IMR-90 (cell line): ENCODE measurements at places on chromosomes 6 and 20. TPM values are rescaled to one million over a fixed set of nuclear protein-coding genes. Genes with fewer than 3 reads are reported as not detected.

DNA sequence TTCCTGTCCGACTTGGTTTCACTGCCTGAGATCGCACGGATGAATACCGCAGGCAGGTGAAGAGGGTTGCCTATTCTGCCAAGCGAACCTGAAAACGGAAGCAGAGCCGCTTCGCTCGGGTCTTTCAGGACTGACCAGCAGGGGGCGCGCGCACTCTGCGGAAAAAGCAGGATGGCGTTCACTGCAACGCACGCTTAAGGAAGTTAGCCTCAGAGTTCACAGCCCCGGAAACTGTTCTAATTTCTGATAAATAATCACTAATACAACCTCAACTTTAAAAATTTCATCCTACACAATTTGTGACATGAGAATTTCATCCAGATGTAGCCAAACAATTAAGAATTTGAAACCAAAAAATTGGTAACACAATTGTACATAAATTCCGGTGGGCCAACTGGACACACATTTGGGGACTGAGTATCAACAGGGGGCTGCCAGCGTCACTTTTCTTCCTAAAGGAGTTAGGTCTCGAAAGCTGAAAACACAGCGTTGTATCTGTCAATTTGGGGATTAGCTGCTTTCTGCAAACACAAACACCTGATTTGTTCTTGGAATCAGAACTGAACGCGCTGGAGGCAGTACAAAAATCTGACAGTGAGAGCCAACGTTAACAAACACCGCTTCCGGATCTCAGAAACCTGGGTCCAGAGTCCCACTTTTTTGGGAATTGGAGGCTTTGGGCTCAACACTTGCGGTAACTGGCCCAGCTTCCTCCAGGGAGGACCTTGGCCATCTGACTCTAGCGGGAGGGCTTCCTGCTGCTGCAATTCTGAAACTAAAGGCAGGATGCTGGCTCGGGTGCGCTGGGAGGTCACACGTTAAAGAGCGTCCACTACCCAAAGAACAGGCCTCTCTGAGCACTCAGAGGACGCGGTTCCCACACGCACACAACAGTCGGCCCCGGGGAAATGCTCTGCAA is 8.8 kb downstream of the PXDC1 start:
- DNase-seq: peak; percentile 72
- H3K4me1 ChIP-seq: peaks cover 39% of the 10 kb centered on the region
- no peak overlapping the region for H3K27ac ChIP-seq
- H3K36me3 ChIP-seq: peaks cover 15% of the 10 kb centered on the region

DNA sequence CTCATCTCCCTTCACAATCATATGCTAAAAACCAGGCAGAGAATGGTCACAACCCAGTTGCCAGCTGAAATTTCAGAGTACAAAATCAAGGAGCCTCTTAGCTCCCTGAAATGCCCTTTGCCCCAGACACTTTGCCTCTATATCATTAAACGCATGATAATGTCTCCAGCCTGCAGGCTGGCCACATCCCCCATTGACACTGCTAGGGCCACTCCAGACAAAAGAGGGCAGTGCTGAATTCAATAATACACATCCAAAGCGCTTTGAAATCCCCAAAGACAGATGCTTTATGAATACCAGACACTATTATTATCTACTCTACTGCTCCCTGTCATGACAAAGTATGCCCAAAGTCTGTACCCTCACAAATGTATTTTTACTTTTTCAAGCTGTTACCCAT is 348.3 kb upstream of the POU3F2 start:
- no peak overlapping the region for H3K4me3 ChIP-seq
- DNase-seq: no peak
- H3K36me3 ChIP-seq: no peaks in the 10 kb centered on the region
- no peaks in the 10 kb centered on the region for H3K27me3 ChIP-seq

GRCh38 chr20:57594092-57594951 is 25.9 kb downstream of the ZBP1 start:
- H3K4me3 ChIP-seq: no peak overlapping the region
- no peaks in the 10 kb centered on the region for H3K4me1 ChIP-seq

CTAGE9 gene
- not detected in 2 replicates for total RNA-seq

DNA sequence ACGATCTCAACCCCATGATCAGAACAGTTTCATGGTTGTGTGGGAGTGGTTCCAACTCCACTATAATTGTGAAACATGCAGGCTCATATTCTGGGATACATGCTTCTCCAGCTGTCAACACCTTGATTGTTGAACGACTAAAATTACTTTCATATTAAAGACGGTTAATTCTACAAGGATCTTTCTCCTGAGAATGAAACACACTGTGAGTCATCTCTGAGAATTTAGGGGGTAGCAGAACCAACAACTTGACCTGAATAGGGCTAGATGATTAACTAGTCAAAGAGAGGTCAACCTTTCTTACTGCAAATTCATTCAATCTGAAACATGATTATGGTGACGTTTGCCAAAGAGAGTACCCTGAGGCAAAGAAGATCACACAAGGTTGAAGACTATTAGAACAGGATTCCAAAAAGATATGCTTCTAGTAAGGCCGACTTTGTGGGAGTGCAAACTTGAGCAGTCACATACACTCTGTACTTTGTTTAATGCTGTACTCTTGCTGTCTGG is 175.2 kb upstream of the CITED2 start:
- DNase-seq: no peak
- H3K27ac ChIP-seq: no peak overlapping the region
- H3K36me3 ChIP-seq: no peaks in the 10 kb centered on the region
- no peaks in the 10 kb centered on the region for H3K27me3 ChIP-seq

DNA sequence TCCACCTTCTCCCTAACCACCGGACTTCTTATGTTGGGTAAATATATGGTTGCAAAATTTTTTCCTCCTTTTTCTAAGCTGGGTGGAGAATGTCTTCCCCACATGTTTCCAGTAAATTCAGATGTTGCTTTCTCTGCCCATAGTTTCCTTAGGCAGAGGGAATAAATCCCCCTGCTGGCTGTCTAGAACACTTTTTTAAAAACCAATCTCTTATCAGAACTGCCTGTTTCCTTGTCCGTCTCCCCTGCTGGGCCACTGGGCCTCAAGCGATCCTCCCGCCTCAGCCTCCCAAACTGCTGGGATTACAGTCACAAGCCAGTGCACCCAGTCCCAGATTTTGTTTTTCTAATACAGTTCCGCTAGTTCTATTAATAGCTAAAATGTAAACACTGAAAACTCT is 9.9 kb upstream of the WFDC2 start:
- H3K4me3 ChIP-seq: no peak overlapping the region
- no peaks in the 10 kb centered on the region for H3K36me3 ChIP-seq
- peak; percentile 3 for DNase-seq
- H3K27ac ChIP-seq: no peak overlapping the region

- H3K4me3 ChIP-seq: 0 out of 2 replicates have a peak overlapping the region, but pooled peaks have one; percentile 7
- H3K4me1 ChIP-seq: peaks cover 7% of the 10 kb centered on the region
- DNase-seq: no peak
Measured at GRCh38 chr6:56538851-56539250, 103.8 kb downstream of the DST start.

GRCh38 chr20:40233406-40233805 is 455.6 kb downstream of the MAFB start:
- no peak for DNase-seq
- no peak overlapping the region for H3K4me3 ChIP-seq
- no peaks in the 10 kb centered on the region for H3K36me3 ChIP-seq

GPLD1 gene
- total RNA-seq: 0.18 and 0.28 TPM in 2 replicates

GRCh38 chr6:113997116-113997515 is 26.2 kb upstream of the HDAC2 start:
- DNase-seq: peak; percentile 87
- H3K27me3 ChIP-seq: no peaks in the 10 kb centered on the region
- no peak overlapping the region for H3K4me3 ChIP-seq
- H3K4me1 ChIP-seq: peaks cover 11% of the 10 kb centered on the region
- no peaks in the 10 kb centered on the region for H3K36me3 ChIP-seq

ENPP1 gene
- total RNA-seq: 38.9 and 39.4 TPM in 2 replicates

DNA sequence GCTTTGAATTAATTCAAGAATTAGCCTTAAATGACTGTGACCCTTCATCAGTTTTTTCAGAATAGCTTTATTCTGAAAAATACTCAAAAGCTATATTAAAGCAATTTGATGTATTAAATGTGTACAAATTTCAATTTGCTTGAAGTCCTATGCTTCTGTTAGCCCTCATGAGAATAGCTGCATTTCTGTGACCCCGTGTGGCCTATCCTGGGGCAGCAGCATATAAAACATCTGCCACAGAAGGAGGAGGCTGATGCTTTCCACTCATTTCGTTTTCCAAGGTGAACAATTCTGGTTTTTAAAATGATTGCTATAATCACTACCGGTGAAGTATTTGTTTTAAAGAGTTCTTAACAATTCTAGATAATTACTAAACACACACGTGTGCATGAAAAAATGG is 360.3 kb downstream of the BTBD9 start:
- H3K27ac ChIP-seq: no peak overlapping the region
- no peak overlapping the region for H3K4me3 ChIP-seq
- no peaks in the 10 kb centered on the region for H3K36me3 ChIP-seq
- no peaks in the 10 kb centered on the region for H3K27me3 ChIP-seq
- no peaks in the 10 kb centered on the region for H3K4me1 ChIP-seq
- DNase-seq: no peak

DNA sequence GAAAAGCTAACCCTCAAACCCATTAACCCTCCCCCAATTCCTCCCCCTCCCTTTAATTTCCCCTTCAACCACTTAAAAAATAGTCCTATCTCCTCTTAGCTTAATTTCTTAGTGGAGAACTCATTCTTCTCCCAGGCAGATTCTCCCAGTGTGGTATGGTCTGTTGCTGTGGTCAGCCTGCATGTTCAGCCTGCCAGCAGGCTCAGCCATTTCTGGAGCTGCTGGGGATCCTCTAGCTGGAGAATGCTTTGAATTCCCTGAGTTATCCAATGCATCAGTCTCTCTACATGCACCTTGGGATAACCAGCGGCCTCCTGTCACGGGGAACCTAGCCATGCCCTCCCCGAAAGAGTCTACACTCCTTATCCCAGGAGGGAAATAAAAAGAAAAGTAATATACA is 375.4 kb upstream of the RSPO3 start:
- H3K4me3 ChIP-seq: no peak overlapping the region
- no peak overlapping the region for H3K27ac ChIP-seq
- no peak for DNase-seq
- no peaks in the 10 kb centered on the region for H3K27me3 ChIP-seq
- H3K36me3 ChIP-seq: no peaks in the 10 kb centered on the region

GRCh38 chr6:20463396-20463795 is 61.7 kb downstream of the E2F3 start:
- DNase-seq: no peak
- no peaks in the 10 kb centered on the region for H3K4me1 ChIP-seq
- H3K4me3 ChIP-seq: no peak overlapping the region
- H3K27me3 ChIP-seq: no peaks in the 10 kb centered on the region
- no peak overlapping the region for H3K27ac ChIP-seq

GRCh38 chr6:31559958-31560696 is 12.0 kb upstream of the LTA start:
- peaks cover 18% of the 10 kb centered on the region for H3K4me1 ChIP-seq
- DNase-seq: peak; percentile 52
- H3K27ac ChIP-seq: peak overlapping the region; percentile 22
- H3K36me3 ChIP-seq: peaks cover 27% of the 10 kb centered on the region
- no peaks in the 10 kb centered on the region for H3K27me3 ChIP-seq
- H3K4me3 ChIP-seq: no peak overlapping the region

TPX2 gene
- 72.2 and 82.2 TPM in 2 replicates for total RNA-seq

- no peaks in the 10 kb centered on the region for H3K4me1 ChIP-seq
- no peak overlapping the region for H3K27ac ChIP-seq
- no peaks in the 10 kb centered on the region for H3K36me3 ChIP-seq
- H3K4me3 ChIP-seq: no peak overlapping the region
Measured at GRCh38 chr6:122780114-122780513, 598 bp downstream of the FABP7 start.

GRCh38 chr6:87918461-87918941 is 129.1 kb upstream of the SPACA1 start:
- peaks cover 15% of the 10 kb centered on the region for H3K27me3 ChIP-seq
- H3K27ac ChIP-seq: no peak overlapping the region
- H3K36me3 ChIP-seq: no peaks in the 10 kb centered on the region
- no peaks in the 10 kb centered on the region for H3K4me1 ChIP-seq
- no peak for DNase-seq

- H3K27me3 ChIP-seq: no peaks in the 10 kb centered on the region
- no peak overlapping the region for H3K4me3 ChIP-seq
- no peak overlapping the region; the same call in 1 of the 2 replicates for H3K27ac ChIP-seq
- H3K4me1 ChIP-seq: peaks cover 9% of the 10 kb centered on the region
Measured at GRCh38 chr6:25312703-25313102, 33.5 kb downstream of the CARMIL1 start.

DNA sequence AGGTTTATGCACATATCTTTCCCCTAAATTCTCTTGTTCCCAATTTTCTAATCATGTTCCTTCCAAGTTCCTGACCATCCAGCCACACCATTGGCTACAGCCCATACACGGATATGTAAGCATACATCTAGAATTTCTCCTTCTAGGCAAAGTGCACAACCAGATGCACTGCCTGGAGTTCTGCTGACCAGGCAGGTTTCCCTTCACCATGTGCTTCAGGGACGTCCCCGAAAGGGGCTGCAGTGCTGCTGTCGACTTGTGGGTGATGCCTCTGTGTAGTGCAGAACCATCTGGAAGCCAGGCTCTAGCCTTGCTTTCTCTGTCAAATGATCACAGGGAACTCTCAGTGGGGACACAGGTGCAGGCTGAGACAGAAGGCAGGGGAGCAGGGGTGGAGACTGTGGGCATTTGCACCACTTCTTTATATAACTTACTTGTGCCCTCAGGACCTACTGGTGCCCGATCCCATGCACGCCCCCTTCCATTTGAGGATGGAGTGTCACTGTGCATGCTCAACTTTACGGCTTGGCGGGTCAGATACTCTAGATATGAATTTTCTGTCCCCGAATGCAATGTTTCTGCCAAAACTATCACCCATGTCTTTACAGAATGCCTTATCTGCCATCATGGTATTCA is 37.5 kb upstream of the SMOC2 start:
- no peaks in the 10 kb centered on the region for H3K36me3 ChIP-seq
- no peak overlapping the region for H3K27ac ChIP-seq
- H3K4me1 ChIP-seq: no peaks in the 10 kb centered on the region
- no peaks in the 10 kb centered on the region for H3K27me3 ChIP-seq

- no peaks in the 10 kb centered on the region for H3K27me3 ChIP-seq
- no peak for DNase-seq
- H3K36me3 ChIP-seq: peaks cover 53% of the 10 kb centered on the region
- peaks cover 11% of the 10 kb centered on the region for H3K4me1 ChIP-seq
- H3K4me3 ChIP-seq: no peak overlapping the region
- H3K27ac ChIP-seq: no peak overlapping the region
Measured at GRCh38 chr6:31968791-31969711, 2.9 kb downstream of the DXO start.

GRCh38 chr6:148608199-148608951 is 138.5 kb upstream of the UST start:
- H3K4me1 ChIP-seq: peaks cover 2% of the 10 kb centered on the region; the same call in 1 of the 2 replicates
- H3K36me3 ChIP-seq: no peaks in the 10 kb centered on the region
- DNase-seq: peak; percentile 19
- no peak overlapping the region for H3K4me3 ChIP-seq
- no peaks in the 10 kb centered on the region; the same call in 1 of the 2 replicates for H3K27me3 ChIP-seq

EEF1A2 gene
- 1.3 and 2.2 TPM in 2 replicates for total RNA-seq

CLPSL1 gene
- not detected in 2 replicates for total RNA-seq

SPINT3 gene
- total RNA-seq: not detected in 2 replicates

GRCh38 chr6:135118134-135118730 is 62.9 kb upstream of the MYB start:
- H3K27me3 ChIP-seq: peaks cover 32% of the 10 kb centered on the region
- H3K27ac ChIP-seq: no peak overlapping the region
- H3K36me3 ChIP-seq: no peaks in the 10 kb centered on the region
- no peak overlapping the region for H3K4me3 ChIP-seq
- H3K4me1 ChIP-seq: no peaks in the 10 kb centered on the region

BPIFB2 gene
- total RNA-seq: not detected in 2 replicates

TREML4 gene
- not detected in 2 replicates for total RNA-seq

- no peak overlapping the region for H3K4me3 ChIP-seq
- no peaks in the 10 kb centered on the region for H3K36me3 ChIP-seq
- H3K4me1 ChIP-seq: no peaks in the 10 kb centered on the region
- H3K27me3 ChIP-seq: peaks cover 2% of the 10 kb centered on the region
Measured at GRCh38 chr6:89205819-89206218, 11.3 kb downstream of the GABRR1 start.

RGS19 gene
- 7.7 and 8.1 TPM in 2 replicates for total RNA-seq
